CD4-positive, alpha-beta memory T cell (primary cell): ENCODE measurements at places on chromosomes 11 and 22.

DNA sequence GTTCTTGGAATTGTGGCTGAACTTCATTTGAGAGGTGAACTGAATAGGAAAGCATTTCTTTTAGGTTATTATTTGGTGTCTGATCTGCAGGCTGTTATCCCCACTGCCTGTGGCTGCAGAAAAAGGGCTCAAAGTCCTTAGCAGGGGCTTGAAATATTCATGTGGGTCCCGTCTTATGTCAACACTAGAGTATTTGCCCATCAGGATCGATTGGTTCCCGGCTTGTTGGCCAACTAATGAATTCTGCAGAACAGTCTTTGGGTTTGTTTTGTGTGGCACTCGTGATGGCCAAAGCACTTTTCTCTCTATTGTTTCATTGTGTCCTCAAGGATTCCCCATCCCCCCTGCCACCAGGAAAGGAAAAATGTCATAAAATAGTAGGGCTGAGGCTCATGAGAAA, 211.9 kb downstream of the MYO18B start:
- no peaks in the 10 kb centered on the region for H3K36me3 ChIP-seq
- H3K27me3 ChIP-seq: no peaks in the 10 kb centered on the region
- no peaks in the 10 kb centered on the region for H3K4me1 ChIP-seq
- no peak overlapping the region for H3K27ac ChIP-seq

- H3K4me3 ChIP-seq: no peak overlapping the region
- no peak for DNase-seq
- H3K27me3 ChIP-seq: no peaks in the 10 kb centered on the region
- no peaks in the 10 kb centered on the region for H3K36me3 ChIP-seq
Measured at GRCh38 chr22:36079041-36079440, 50.4 kb upstream of the RBFOX2 start.

- no peaks in the 10 kb centered on the region for H3K27me3 ChIP-seq
- H3K27ac ChIP-seq: no peak overlapping the region
- H3K4me1 ChIP-seq: no peaks in the 10 kb centered on the region
- H3K4me3 ChIP-seq: no peak overlapping the region
- DNase-seq: no peak
- H3K36me3 ChIP-seq: no peaks in the 10 kb centered on the region
Measured at GRCh38 chr11:101008961-101009689, 120.5 kb downstream of the PGR start.

DNA sequence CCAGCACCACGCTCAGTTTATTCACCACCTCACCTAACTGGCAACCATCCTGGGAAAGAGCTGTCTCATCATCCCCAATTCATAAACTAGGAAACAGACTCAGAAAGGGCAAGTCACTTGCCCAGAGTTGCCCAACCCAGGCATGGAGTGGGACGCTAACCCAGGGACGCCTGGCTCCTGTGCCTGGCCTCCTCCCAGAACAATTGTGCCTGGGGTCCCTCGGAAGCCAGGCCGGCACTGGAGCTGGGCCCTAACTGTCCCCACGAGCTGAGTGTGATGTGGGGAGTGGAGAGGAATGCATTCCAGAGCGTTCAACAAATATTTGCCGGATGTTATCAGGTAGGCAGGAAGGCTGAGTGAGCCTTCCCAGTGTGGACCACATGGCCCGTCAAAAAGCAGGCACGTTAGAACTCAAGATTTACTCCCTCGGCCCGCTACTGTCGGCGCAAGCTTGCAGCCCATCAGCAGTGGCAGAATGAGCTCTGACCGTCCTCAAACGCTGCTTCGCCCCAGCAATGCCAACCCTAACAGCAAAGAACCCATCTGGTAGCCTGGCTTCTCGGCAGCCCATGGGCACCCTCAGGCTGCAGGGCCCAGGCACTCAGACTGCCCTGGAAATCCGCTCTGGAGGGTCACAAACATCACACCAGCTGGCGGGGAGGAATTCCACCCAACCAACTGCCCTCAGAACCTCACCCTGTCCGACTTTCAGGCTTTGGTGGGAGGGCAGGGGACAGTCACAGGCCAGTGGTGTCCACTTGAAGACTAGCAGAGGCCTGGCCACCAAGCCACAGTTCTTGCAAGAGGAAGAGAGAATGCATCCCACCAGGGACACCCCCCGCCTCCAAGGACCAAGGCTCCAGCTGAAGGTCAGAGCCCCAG, 35.6 kb downstream of the MYH9 start:
- H3K27me3 ChIP-seq: no peaks in the 10 kb centered on the region
- peaks cover 23% of the 10 kb centered on the region for H3K36me3 ChIP-seq
- H3K4me1 ChIP-seq: peaks cover 94% of the 10 kb centered on the region
- no peak overlapping the region for H3K4me3 ChIP-seq
- DNase-seq: peak; percentile 31

DNA sequence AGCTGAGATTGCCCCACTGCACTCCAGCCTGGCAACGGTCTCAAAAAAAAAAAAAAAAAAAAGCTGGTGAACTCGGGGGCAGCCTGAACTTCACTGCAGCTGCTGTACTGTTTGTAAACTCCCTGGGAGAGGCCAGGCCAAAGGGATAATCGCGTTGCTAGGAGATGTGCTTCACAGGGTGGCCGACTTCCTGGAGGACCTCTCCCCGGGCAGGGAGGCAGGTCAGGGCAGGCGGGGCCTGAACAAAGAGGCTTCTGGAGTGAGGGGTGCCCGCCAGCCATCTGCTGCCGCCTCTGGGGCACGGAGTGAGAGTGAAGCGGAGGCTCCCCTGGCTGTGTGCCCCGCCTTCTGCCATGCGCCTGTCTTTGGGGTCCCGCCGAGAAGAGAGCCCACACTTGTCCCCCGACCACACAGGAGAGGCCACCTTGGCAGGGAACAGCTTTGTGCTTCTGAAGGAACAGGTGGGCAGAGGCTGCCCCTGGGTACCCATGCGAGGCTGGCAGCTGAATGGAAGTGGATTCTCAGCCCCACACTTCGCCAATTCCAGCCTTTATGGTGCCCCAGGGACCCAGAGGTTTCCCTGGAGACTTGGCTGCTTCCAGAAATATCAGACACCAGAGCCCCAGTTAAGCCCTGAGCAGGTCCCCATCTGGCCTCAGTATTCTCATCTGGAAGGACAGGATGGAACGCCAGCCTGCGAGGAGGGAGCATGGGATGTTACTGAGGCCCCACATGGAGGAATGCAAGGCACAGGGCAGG, 29.6 kb downstream of the TMEM184B start:
- H3K36me3 ChIP-seq: peaks cover 16% of the 10 kb centered on the region
- no peaks in the 10 kb centered on the region for H3K4me1 ChIP-seq
- H3K4me3 ChIP-seq: no peak overlapping the region
- DNase-seq: no peak
- H3K27ac ChIP-seq: no peak overlapping the region
